GM04504 (cell line): ENCODE measurements at places on chromosomes 2 and 18.
A peak's percentile ranks its signal among the peaks of the same experiment; 100 is the strongest.

- no peak for DNase-seq
Measured at GRCh38 chr2:10838734-10839133, 26.1 kb upstream of the PDIA6 start.

DNA sequence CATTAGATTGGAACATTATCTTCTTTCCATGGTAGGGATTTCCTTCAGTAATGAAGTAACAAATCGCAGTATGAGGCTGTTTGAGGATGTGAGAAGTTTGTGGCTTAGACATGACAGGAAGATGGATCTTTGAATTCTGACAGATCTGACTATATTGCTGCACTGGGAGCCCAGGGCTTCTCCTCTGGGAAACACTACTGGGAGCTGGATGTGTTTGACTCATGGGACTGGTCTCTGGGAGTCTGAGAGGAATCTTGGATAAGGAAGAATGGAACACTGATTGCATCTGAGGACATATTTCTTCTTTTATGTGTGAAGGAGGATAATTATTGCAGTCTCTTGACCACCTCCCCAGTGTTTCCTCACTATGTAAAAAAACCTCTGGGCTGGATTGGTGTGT is 77.2 kb upstream of the ST6GAL2 start:
- no peak for DNase-seq

GRCh38 chr18:35026407-35027061 is 14.7 kb upstream of the MAPRE2 start:
- DNase-seq: no peak

DNA sequence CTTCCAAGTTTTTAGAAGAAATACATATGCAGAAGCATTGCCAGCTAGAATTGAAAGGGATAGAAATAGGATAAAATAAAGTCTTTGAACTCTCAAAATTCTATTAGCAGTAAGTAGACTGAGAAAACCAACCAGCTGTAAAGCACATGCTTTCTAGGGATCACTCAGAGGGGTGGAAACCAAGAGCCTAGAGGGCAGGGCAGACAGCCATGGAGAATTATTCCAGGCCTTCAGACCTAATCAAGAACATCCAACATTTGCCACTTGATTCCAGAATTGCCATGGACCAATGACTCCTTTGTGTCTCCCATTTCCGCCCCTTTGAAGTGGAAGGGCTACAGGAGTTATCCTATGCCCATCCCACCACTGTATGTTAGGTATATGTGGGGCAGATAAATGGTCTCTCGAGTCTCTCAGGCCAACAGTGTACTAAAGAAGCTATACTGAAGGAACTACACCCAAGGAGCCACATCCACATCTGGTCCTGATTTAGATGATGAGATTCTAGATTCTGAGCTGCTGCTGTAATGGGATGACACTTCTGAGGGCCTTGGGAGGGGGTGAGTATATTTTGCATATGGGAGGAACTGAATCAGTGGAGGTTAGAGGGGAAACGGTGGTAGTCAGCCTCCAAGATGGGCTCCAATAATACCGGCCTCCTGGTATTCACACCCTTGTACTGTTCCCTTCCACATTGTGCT is 4.0 kb downstream of the FARSB start:
- peak; percentile 46 for DNase-seq

DNA sequence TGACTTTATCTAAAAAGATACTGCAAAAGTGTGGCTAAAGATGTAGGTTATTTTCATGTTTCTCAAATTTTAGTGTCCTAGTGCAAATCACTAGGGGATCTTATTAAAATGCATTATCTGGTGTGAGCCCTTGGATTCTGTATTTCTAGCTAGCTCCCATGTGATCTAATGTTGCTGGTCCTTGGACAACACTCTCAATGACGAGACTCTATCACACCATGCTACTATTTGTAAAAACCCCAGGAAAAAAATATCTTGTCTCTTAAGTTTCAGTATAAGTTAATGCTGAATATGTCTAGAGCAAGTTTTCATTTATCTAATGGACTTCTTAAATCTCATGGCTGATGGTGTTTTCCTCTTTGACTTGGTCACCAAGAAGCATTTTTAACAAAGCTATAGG is 5.8 kb downstream of the DOCK10 start:
- no peak for DNase-seq

DNA sequence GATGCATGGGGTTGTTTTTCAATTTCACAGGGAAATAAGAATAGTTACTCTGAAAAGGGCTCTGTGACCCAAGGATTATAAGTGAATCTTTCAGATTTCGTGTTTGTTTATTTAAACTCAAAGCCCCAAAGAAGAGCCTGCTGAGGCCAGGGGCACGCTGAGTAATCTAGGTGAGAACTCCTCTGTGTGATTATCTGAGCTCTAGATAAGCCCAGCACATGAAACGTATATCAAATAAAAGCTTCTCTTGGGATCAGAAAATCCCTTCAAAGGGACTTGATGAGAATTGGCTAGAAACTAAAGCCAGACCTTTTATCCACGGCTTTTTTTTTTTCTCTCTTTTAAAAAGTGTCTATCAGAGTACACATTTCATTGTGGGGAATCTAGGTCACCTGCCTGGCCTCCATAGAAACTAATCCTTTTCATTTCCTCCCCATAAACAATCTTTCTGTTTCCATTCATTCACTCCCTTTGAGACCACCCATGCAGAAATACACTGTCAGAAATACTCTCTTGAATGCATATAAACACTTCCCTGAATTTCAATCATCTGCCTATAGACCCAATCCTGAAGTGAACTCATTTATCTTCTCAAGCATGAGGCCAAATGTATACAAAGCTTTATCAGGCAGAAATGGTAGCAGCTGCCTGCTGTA is 137.4 kb downstream of the RIT2 start:
- no peak for DNase-seq

- DNase-seq: peak; percentile 3
Measured at GRCh38 chr18:34834897-34835296, 124.8 kb downstream of the DTNA start.

DNA sequence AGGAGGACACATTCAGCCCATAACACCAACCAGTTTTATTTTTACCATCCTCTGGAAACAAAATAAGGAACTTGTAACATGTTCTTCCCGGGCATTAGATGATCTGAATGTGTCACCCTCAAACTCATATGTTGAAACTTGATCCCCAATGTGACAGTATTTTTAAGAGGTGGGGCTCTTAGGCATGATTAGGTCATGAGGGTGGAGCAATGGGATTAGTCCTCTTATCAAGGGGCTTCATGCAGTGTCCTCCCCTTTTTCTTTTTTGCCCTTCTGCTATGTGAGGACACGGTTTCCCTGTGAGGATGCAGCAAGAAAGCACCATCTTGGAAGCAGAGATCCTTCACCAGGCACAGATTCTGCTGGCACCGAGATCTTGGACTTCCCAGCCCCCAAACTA is 401.5 kb upstream of the TRIB2 start:
- no peak for DNase-seq

DNA sequence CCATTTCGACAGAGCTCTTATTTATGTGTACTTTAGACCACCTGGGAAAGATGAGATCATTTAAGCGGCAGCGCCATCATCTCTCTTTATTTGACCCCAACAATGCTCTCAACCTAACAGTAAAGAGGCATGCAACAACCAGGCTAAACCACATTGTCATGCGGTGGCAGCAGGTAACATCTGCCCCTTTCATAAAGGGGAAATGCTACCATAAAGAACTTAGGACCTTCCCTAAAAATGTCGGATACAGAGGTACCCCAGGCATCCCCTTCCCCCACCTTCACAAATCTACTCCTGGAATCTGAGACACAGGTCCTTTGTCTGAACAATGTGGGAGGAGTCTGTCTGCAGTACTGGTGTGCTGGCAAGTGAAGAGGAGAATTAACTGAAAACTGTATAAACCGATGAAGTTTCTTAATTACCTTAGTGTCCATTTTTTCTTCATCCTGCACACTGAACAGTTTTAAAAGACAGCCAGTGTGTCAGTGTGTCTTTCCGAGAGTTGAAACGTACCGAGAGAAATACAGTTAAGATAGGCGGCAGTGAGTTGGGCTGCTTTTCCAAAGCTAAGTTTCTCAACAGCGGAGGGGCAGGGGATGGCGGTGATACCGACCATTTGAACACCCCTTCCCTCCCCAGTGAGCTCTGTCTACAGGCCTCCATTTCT is 1.9 kb downstream of the MEX3C start:
- no peak for DNase-seq

DNA sequence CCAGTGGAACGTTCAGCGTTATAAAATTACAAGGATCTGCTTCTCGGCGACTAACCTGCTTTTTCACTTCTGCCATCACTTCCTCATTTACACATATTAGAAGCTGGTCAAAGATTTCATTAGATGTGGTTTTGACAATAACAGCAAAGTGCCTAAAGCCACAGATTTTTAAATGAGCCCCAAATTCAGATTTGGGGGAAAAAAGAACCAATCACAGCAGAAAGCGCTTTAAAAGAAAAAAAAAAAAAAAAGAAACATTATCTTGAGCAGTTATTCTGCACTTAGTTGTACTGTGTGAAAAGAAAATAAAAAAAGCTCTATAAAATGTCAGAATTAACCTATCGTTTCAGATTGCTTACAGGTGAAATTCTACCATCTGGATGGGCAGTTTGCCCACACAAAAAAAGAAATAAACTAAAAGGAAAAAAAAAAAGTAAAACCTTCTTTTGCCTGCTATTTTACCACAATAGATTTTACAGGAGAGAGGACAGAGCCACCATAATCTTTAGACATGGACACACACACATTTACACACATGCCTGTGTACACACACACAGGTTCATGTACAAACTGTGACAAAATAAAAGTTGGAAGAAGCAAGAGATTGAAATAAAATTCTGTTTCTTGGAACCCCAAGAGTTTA is 167.2 kb downstream of the TCF4 start:
- no peak for DNase-seq

DNA sequence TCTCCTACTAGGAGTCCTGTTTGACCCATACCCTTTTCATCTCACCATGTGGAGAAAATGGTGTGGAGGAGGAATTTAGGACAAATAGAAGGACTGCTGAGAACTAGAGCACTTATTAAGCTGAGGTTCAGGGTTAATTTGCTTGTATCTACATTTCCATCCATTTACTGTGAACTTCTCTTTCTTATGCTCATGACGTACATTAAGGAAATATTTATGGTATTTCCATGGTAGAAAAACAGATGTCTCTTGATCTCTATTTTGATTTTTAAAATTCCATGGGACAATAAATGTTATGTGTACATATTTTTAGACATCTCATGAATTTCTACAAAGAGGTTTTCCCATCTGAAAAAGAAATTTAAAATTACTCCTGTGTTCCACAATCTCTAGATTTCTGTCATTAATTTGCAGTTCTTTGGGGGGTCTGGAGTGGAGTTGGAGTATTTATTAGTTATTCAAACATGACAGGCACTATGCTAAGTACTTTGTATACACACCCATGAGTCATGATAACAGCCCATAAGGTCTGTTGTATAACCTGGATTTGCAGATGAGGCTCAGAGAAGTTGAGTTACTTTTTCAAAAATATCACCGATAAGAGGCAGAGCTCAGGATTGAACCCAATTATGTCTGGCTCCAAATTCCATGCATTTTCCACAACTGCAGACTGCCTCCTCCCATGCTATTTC is 112.6 kb downstream of the COPS8 start:
- no peak for DNase-seq

DNA sequence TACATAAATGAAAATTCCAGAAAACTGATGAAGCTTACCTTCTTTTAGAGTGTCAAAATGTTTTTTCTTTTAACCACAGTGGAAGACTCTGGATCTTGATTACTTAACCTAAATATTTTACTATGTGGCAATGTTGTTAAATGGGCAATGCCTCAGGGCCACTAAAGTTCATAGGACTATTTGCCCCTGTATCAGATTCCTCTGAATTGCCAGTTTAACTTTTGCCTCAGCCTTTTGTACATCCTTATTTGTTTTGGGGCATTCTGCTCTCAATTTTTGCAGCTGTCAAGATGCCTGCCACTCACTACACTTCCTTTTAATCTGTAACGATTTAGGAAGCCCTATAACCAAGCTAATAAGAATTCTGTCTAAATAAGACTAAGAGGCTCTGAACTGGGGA is 31.7 kb upstream of the SERTAD2 start:
- DNase-seq: no peak

GRCh38 chr2:118059919-118060478 is 28.3 kb upstream of the INSIG2 start:
- DNase-seq: peak; percentile 85

DNA sequence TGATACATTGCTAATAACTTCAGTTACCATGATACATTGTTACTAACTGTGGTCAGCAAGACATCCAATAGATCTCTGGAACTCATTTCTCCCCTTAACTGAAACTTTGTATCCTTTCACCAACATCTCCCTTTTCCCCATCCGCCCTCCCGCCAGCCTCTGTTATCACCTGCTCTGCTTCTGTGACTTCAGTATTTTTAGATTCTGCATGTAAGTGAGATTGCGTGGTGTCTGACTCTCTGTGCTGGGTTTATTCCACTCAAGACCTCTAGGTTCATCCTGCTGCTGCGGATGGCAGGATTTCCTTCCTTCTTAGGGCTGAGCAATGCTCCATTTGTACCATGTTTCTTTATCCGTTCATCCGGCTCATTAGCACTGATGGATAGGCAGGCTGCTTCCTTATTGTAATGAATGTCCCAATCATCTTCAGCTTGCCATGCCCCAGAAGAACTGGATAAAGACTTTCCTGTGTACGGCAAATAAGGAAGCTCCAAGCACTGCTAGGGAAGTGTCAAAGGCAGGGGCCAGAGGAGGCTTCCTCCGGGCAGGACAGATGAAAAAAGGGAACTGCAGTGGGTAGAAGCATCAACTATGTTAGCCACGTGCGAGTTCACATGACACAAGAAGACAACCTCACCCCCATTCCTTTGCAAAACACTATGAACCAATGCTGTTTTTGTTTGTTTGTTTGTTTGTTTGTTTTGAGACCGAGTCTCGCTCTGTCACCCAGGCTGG is 113.4 kb downstream of the EIPR1 start:
- DNase-seq: no peak

DNA sequence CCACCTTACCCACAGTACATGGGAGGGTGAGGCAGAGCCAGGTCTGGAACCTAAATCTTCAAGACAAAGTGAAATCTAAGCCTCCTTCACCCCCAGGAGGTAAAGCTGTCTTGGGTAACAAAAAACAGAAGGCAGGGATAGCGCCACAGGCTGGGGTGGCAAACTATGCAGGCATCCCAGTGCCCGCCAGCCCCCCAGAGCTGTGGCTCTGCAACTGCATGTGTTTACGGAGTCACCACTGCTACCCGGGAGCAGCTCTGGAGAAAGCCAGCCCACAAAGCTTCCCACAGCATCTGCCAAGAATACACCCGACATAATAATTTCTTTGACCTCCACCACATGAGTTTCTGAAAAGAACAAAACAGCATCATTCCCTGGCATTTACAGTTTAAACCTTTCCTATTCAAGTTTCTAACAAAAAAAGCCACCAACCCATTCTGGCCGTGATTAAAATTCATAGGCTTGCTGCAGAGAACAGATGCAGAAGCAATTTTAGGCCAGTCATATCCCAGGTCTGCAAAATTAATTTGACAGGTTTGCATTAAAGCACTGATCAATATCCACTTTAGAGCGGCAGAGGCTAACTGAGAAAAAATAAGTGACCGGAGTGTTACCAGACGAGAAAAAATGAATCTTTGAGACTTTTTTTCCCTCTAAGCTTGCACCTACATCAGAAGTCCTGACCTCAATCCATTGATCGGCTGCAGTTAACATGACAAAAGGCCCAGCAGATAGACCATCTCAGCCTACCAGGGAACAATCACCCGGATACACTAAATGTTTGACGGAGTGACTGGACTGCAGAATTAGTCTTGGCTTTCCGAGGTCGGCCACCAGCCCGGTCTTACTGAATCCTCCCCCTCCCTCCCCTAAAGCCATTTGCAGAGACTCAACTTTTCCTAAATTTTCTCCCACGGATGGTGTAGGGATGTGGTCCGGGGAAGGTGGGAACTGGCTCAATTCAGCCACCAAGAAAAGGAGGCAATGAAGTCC is 309.6 kb upstream of the SKOR2 start:
- DNase-seq: no peak
